ENCODE measurements at places on chromosomes 12 and 14. TPM values are rescaled to one million over a fixed set of nuclear protein-coding genes. Genes with fewer than 3 reads are reported as not detected.

GRCh38 chr12:111488271-111488670, 82.5 kb downstream of the SH2B3 start:
- no peak overlapping the region for H3K27ac ChIP-seq
- peaks cover 33% of the 10 kb centered on the region for H3K36me3 ChIP-seq
- H3K4me1 ChIP-seq: no peaks in the 10 kb centered on the region
- no peak overlapping the region for H3K4me3 ChIP-seq

The MFAP5 gene
- total RNA-seq: not detected

The RNASE3 gene
- total RNA-seq: not detected

The GDF3 gene
- total RNA-seq: not detected

DNA sequence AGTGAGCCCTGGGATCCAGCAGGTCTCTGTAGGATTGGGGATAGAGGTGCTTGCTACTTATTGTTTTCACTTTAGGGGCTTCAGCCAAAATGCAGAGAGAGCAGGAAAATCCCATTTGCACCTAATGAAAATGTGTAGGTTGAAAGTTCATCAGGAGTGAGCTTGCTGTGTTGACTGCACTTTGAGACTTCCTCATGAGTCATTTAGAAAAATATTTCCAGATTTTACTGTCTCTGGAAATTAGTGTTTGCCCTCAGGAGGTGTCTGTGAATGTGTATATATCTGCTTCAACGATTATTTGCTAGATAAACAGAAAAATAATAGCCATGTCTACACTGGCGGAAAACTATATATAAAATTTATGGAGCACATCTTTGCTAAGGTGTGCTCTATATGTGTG, 159.3 kb downstream of the CAND1 start:
- H3K27me3 ChIP-seq: peaks cover 12% of the 10 kb centered on the region
- H3K27ac ChIP-seq: no peak overlapping the region
- DNase-seq: no peak
- no peak overlapping the region for H3K4me3 ChIP-seq
- H3K4me1 ChIP-seq: peaks cover 1% of the 10 kb centered on the region
- no peaks in the 10 kb centered on the region for H3K36me3 ChIP-seq

GRCh38 chr12:105175397-105175990, 60.5 kb downstream of the APPL2 start:
- peaks cover 6% of the 10 kb centered on the region for H3K4me1 ChIP-seq
- H3K27me3 ChIP-seq: no peaks in the 10 kb centered on the region
- H3K4me3 ChIP-seq: no peak overlapping the region
- no peak for DNase-seq

- DNase-seq: no peak
- H3K27ac ChIP-seq: no peak overlapping the region
- H3K36me3 ChIP-seq: no peaks in the 10 kb centered on the region
Measured at GRCh38 chr14:104280902-104281767, 142.7 kb downstream of the KIF26A start.

The COX8C gene
- not detected for total RNA-seq

DNA sequence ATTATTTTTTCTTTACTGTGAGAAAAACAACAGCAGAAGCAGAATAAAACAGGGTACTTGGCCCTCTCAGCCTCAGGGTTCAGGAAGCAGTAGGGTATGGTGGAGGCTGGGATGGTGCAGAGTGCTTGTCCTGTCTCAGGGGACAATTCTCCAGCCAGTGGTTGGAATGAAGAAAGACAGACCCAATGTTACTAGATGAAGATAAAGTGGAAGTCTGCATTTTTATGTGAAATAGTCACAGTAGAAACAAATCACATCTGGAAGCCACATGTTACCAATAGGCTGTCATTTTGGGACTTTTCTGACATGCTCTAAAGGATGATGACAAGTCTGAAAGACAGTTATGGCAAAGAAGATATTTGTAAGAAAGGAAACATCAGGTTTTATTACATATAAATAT, 32.3 kb downstream of the PROX2 start:
- no peaks in the 10 kb centered on the region for H3K27me3 ChIP-seq
- no peak for DNase-seq

The SOX5 gene
- 2.1 TPM for total RNA-seq

DNA sequence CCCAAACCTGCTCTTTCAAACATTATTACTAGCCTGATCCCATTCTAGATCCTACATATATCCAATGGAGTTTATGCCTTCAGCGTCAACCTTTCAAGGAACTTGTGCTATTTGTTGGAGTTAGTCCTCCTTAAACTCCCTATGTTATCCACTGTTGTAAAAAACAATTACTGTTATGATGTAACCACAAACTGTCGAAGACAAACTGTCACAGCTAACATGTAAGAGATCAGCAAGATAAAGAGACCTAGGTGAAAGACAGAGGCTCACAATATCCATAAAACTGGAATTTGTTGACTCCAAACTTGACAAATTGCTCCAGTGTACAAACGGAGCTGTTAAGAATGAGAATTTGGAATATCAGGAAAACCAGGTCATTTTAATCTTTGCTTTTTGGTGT, 70.7 kb downstream of the CDK17 start:
- H3K4me3 ChIP-seq: no peak overlapping the region
- no peaks in the 10 kb centered on the region for H3K27me3 ChIP-seq
- peaks cover 42% of the 10 kb centered on the region for H3K36me3 ChIP-seq
- H3K27ac ChIP-seq: no peak overlapping the region
- no peak for DNase-seq
- H3K4me1 ChIP-seq: peaks cover 51% of the 10 kb centered on the region

DNA sequence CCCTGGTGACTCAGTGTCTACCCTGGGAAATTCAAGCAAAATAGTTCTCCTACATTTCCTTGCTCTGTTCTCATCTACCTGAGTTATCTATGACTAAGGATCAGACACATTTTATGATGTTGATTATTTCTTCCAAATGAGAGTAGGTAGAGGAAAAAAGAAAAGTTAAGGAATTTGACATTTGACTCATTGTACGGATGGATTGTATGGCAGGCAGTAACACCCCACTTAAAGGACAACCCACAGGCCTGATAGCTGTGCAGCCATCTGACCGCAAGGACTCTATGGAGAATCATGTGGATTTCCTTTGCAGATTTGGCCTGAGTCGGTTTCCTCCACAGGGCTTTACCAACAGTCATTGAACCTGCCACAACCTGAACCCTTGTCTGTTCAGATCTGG, 540.3 kb downstream of the BCL11B start:
- H3K27me3 ChIP-seq: peaks cover 2% of the 10 kb centered on the region
- no peak for DNase-seq
- no peak overlapping the region for H3K4me3 ChIP-seq
- no peak overlapping the region for H3K27ac ChIP-seq
- no peaks in the 10 kb centered on the region for H3K36me3 ChIP-seq

- H3K27ac ChIP-seq: no peak overlapping the region
- H3K4me3 ChIP-seq: no peak overlapping the region
Measured at GRCh38 chr14:57657487-57657886, 163.8 kb upstream of the CCDC198 start.

The RPL10L gene
- not detected for total RNA-seq

GRCh38 chr12:77642246-77642645, 188.4 kb upstream of the NAV3 start:
- H3K27me3 ChIP-seq: no peaks in the 10 kb centered on the region
- H3K27ac ChIP-seq: no peak overlapping the region
- H3K4me3 ChIP-seq: no peak overlapping the region
- no peak for DNase-seq

The SPTSSA gene
- total RNA-seq: 20.3 TPM

- peaks cover 6% of the 10 kb centered on the region for H3K36me3 ChIP-seq
- H3K4me1 ChIP-seq: no peaks in the 10 kb centered on the region
- H3K27ac ChIP-seq: no peak overlapping the region
- H3K4me3 ChIP-seq: no peak overlapping the region
Measured at GRCh38 chr12:1373901-1374735, 220.3 kb downstream of the FBXL14 start.

Measured in activated CD4-positive, alpha-beta T cell treated with anti-CD3 and anti-CD28 coated beads, Interleukin-2, amount 10 ng/mL, durations not matched to agents 24 days and 14 days (primary cell).